ENCODE measurements at places on chromosomes 12 and 14. TPM values are rescaled to one million over a fixed set of nuclear protein-coding genes. Genes with fewer than 3 reads are reported as not detected.
A peak's percentile ranks its signal among the peaks of the same experiment; 100 is the strongest.

DNA sequence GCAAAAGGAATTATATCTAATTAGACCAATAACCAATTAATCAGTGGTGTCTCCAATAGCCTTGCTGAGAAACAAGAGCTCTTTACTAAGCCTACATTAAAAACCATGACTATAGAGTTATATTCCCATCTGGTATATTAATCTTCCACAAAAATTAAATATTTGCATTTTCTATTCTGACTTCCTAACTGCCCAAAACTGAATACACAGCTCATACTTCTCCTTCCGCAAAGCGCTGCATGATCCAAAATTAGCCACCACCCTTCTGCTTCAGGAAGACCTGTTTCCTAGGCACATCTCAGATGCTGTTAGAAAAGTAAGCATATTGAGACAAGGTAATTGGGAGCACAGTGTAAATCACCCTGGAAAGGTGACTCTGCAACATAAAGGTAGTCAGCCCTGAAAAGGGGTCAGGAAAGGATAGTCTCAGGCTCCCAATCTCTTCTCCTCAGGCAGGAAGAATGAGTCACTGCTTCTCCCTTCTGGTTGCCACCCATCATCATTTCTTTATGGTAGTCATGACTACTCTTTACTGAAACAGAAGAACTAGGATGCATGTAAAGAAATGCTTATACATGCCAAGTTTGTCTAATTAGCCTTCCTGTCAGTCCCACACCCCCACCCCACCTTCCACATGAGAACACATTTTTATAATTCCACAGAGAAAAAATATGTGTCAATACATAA, 54.3 kb downstream of the PLCZ1 start:
- peak; percentile 89 for DNase-seq

GRCh38 chr14:39302124-39302810, 68.6 kb downstream of the MIA2 start:
- no peak for DNase-seq

GRCh38 chr14:105047283-105048016, 17.8 kb downstream of the GPR132 start:
- DNase-seq = no peak

- peak; percentile 93 for DNase-seq
Observed at GRCh38 chr12:89067421-89068187, 284.7 kb downstream of the DUSP6 start.

DNA sequence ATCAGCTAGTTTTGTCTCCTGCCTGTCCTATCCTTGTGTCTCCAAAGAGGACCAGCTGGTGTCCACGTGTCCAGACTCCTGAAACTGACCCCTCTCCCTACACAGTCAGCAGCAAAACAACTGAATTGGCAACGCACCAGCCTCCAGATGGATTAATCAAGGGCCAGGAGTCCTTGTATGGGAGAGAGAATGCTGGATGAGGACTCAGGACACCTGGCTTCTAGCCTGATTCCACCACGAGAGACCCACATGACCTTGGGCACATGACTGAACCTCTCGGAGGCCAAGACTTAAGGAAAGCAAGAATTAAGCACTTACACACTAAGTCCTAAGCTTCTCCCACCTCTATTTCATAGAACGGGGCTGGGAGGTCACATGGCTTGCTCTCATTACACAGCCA, 60.4 kb upstream of the CMKLR1 start:
- no peak for DNase-seq

- peak; percentile 49 for DNase-seq
Observed at GRCh38 chr12:30814295-30814655, 59.5 kb upstream of the CAPRIN2 start.

- DNase-seq = no peak
Observed at GRCh38 chr12:117042171-117042842, 56.9 kb downstream of the TESC start.

DNA sequence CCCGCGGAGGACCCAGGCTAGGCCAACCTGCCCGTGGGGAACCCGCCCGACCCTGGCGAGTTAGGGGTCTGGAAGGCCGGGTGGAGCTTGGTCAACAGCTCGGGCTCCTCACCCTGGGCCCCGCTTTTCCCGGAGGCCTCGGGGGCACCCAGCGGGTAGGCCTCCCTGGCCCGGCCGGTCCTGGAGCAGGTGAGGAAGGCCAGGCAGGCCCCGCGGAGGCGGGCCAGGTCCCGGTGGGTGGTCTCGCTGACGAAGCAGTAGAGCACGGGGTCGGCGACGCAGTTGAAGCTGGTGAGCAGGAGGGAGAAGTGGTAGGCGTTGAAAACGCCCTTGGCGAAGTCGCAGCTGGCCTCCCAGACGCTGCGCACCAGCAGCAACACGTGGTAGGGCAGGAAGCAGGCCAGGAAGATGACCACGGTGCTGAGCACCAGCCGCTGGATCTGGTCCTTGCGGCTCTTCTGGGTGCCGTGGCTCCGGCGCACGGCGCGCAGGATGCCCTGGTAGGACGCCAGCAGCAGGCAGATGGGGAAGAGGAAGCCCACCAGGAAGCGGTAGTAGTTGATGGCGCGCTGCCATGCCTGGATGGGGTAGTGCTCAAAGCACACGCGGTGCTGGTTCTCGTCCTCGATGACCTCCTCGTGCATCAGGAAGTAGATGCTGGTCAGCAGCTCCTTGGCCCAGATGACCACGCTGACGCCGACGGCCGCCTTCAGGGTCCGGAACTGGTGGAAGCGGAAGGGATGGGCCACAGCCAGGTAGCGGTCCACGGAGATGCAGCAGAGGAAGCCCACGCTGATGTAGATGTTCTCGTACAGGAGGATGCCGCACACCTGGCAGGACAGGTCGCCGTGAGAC, 10.3 kb downstream of the GPR68 start:
- DNase-seq = no peak

- DNase-seq = no peak
Observed at GRCh38 chr14:41446008-41446407, 160.7 kb upstream of the LRFN5 start.

GRCh38 chr14:104436047-104436591, 143.4 kb upstream of the C14orf180 start:
- no peak for DNase-seq

DNA sequence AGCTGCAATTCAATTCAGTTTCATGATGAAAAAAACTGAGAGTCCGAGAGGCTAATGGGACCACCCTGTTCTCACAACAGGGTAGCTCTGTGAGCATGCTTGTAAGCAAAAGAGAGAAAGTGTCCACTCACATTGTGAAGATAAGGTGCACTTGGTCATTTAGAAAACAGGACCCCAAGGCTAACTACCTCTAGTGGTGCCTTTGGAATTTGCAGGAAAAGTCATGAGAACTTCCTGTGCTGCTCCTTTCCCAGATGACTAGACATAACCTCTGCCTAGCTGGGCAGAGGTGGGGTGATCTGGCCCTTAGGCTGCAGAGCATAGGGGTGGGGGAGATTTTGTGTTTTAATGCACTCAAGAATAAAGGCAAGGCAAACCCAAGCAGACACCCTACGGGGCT, 118.9 kb downstream of the STAB2 start:
- no peak for DNase-seq

DNA sequence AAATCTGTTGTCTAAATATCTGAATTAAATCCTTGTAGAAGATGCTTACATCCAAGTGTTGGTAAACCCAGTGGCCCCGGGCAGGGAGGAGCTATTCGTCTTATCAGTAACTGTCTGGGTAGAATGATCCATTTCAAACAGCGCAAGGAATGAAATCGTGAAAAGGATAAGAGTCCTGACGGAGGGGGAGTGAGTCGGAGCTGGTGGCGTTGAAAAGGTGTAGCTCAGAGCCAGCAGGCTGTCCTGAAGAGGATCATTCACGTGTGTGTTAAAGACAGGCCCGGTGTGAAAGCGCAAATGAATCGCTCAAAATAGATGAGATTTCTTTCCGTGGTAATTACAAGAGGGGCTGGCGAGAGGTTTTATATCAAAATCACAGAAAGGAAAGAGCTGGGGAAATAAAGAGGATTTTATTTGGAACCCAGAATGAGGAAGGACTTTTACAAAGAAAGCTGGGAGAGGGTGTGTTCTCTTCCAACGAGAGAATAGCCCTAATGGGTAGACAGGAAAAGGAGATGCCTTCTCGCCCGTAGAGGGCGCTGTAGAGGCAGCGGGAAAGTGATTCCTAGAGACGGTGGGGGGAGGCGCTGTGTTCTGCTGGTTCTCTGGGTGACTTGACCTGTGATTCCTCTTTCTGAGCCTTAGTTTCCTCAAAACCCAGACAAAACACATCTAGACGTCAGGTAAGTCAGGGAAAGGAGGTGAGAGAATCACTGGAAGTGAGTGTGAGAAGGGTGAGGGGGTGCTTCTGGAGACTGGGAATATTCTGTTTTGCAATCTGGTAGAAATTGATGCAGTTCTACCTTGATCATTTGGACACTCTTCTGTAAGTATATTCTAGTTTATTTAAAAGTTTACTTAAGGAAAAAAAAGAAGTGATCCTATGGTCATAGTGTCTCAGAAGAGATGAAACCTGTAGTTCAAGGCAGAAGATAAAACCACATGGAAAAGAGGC, 39.3 kb downstream of the SRRM4 start:
- DNase-seq = no peak

- DNase-seq = peak; percentile 30
Observed at GRCh38 chr12:86727160-86727559, 471.0 kb upstream of the MGAT4C start.

- no peak for DNase-seq
Observed at GRCh38 chr14:71301611-71302010, 394.4 kb downstream of the PCNX1 start.

SLC15A4 gene
- 29.0 TPM for total RNA-seq

PRPF40B gene
- 26.6 TPM for total RNA-seq

DPPA3 gene
- not detected for total RNA-seq

CNIH1 gene
- 119 TPM for total RNA-seq

CDC42BPB gene
- 52.9 TPM for total RNA-seq

SLC8B1 gene
- 12.3 TPM for total RNA-seq

BMAL2 gene
- 102 TPM for total RNA-seq

DEGS2 gene
- not detected for total RNA-seq

PTHLH gene
- total RNA-seq = 301 TPM

DTX1 gene
- not detected for total RNA-seq
